Esophagus muscularis mucosa (tissue), 4 donors: ENCODE measurements at places on chromosomes 11 and 22. TPM values are rescaled to one million over a fixed set of nuclear protein-coding genes. Genes with fewer than 3 reads are reported as not detected.

Gene NXPE2
- 0.42 TPM for total RNA-seq

Gene C11orf97
- total RNA-seq = not detected

Gene PANX1
- total RNA-seq = 27.0 TPM

DNA sequence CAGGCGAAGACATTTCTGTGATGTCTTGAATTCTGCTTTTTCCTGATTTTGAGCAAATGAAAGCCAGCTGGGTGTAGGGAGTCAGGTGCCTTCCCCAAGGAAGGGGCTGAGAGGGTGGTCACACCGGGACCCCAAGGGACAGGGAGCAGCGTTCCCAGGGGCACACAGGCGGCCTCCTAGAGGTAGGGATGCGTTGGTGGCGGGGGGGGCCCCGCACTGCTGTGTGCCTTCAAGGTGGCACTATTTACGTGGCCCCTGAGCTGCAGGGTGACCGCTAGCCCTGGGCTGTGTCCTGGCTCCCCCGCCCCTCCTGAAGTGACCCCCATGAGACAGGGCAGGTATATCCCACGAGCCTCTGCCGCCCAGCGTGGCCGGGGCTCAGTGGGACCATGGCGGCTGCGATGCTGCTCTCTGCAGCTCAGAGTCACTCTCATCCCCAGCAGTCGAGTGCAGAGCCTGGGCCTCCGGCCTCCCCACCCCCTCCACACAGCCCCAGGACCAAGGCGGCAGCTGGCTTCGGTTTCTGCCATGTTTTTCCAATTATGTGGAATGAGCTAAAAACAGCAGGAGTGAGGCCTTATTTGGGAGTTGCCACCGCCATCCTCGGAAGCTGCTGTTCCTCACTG, 60.9 kb downstream of the LRP5 start:
- no peak for DNase-seq

DNA sequence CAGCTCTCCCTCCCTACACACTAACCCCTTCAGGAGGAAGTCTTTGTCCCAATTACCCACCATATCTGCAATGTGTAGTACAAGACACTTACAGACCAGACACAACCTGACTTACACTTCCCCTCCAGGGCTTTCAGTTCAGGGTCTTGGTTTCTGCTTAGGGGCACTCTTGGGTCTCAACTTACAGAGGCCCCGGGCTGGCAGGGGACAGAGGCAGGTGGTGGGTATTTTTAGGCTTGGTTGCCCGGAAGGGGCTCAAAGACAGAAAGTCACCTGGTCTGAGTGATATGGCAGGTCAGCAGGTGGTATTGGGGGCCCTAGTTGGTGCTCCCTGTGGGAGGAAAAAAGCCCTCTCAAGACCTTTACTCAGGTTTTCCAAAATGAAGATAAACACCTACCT, 3.4 kb upstream of the TMEM184B start:
- no peak for DNase-seq

- no peak for DNase-seq
These were observed 1.6 kb upstream of the BCR start for GRCh38 chr22:23178512-23179254.

- no peak for DNase-seq
These were observed 44.0 kb downstream of the PISD start for GRCh38 chr22:31618057-31618456.

GRCh38 chr11:130561441-130561881, 113.0 kb downstream of the ADAMTS15 start:
- no peak for DNase-seq

DNA sequence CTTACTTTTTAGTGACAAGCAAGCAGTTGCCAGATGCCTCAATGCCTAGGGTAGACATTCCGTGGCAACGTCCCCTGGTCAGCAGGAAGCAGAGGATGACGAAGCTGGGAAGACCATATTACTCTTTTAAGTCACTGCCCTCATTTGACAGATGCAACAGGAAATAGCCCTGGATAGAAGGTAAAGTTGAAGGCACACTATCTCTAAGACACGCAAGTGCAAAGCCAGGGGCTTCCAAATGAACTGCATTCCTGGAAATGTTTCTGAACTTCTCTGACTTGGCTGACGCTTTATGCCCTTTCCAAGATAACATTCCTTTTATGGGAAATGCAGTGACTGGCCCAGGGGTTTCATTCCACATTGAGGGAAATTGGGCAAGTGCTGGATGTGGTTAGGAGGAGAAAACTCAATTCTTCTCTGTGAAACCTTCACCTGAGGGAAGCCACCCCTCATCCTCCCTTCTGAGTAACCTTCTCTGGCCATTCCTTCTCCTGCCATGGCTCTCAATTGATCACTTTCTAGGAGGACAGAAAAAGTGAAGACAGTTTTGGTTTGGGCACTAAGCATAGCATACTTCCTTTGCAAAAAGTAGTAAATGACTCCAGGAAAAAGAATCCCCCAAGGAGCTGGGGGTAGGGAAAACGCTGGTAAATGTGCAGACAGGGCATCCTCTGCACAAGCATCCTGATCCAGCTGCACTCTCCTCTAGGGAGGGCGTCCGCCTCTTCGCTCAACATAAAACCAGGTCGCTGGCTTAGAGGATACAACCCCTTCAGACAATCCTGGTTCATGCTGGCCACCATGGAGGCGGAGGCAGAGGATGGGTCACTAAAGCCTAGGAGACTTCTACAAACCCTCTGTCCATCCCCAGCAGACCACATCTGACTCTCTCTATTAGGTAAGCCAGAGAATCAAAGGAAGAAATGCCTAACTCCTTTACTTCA, 14.5 kb downstream of the PCSK7 start:
- no peak for DNase-seq

- no peak for DNase-seq
These were observed 4.3 kb downstream of the TBX1 start for GRCh38 chr22:19764636-19765476.

- DNase-seq = peak; percentile 97
These were observed 41.1 kb downstream of the OSBPL5 start for GRCh38 chr11:3123761-3124733.

- DNase-seq = no peak
These were observed 39.3 kb downstream of the ZNF202 start for GRCh38 chr11:123702139-123702538.

GRCh38 chr22:17162731-17163130, 3.7 kb upstream of the HDHD5 start:
- no peak for DNase-seq

GRCh38 chr11:133955081-133955891, 1.5 kb downstream of the IGSF9B start:
- DNase-seq = no peak

- no peak for DNase-seq
These were observed 47.2 kb downstream of the CYTH4 start for GRCh38 chr22:37329238-37330140.
